ENCODE measurements at places on chromosomes 12 and 14.

DNA sequence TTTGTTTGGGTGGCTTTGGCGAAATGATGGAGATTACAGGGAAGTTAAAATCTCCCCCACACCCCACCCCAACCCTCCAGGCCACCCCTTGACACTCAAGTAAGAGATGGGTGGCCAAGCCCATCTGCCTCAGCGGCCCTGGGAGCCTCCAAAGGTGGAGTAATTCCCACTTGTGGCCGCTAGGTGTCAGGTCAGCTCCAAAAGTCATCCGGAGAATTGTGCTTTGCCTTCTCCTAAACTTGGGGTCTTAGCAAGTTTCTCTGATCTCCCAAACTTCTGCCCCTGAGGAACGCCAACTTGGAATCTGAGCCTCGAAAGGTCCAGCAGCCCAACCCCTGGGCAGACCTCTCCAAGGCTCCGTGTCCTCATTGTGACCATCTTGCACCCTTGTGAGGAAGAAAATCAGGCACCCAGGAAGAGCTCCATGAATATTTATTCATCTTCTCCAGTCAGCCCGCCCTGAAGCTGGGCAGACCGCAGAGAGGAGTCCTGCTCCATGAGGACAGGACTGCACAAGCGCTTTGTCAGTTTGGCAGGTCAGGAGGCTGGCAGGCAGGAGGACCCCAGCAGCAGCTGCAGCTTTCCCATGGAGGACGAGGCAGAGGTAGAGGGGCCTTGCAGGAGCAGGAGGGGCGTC is 46.7 kb downstream of the LRRC74A start:
- DNase-seq: peak; percentile 78

GRCh38 chr12:103672401-103673119 is 85.5 kb downstream of the STAB2 start:
- DNase-seq: no peak

DNA sequence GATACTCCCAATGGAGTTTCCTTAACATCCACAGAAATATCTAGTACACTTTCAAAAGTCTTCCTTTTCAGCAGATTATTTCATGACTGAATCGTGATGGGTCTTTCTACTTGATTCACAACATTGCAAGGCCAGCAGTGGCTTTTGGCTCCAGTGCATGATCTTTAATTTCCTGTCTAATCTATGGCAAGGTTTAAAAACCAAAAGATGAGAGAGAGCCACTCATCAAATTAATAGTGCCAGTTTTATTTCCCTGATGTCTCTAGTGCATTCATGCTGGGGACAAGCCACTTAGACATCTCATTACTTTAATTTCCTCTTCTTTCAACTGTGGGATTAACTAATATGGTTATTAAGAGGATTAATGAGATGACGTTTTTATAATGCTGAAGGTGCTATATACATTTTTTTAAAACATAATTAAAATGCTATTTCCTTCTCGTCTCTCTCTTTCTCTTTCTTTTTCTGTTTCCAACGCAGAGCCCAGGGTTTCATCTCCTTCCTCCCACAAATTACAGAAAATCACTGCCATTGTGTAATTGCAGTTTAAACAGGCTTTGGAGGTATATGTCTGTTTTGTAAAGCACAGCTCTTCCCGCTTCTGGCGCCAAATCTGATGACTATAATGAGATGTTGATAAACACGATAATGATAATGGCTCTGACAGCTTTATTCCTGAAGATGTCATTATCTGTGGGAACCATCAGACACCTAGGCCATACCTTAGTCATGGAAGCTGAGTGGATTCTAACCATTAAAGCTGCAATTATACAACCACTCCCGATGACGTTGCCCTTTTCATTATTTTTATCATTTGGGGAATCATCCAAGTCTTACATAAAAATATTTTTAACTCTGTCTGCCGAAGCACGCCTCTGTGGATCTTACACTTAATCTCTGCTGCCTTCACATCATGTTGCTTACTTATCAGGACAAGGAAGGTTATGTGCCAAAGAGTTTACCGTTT is 103.1 kb upstream of the PPM1H start:
- DNase-seq: no peak

DNA sequence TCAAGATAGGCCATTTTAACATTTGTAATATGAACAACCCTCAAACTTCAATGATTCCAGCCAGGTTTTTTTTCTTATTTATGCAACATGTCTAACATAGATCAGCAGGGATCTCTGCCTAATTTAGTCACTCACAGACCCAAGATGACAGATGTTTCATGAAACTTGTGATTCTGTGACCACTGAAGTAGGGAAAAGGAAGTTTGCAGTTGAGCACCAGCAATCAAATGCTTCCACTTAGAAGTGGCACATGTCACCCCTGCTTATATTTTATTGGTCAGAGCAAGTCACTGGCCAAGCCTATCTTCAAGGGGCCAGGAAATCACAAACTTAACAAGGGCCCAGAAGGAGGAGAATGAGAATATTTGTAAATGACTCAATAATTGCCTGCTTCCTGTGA is 150.6 kb downstream of the BCAT1 start:
- no peak for DNase-seq

DNA sequence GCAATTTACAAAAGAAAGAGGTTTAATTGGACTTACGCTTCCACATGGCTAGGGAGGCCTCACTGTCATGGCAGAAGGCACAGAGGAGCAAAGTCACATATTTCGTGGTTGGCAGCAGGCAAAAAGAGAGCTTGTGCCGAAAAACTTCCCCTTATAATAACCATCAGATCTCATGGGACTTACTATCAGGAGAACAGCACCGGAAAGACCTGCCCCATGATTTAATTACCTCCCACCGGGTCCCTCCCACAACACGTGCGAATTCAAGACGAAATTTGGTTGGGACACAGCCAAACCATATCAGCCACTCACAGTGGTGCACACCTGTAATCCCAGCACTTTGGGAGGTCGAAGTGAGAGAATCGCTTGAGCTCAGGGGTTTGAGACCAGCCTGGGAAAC is 68.5 kb downstream of the FBXL14 start:
- DNase-seq: no peak

DNA sequence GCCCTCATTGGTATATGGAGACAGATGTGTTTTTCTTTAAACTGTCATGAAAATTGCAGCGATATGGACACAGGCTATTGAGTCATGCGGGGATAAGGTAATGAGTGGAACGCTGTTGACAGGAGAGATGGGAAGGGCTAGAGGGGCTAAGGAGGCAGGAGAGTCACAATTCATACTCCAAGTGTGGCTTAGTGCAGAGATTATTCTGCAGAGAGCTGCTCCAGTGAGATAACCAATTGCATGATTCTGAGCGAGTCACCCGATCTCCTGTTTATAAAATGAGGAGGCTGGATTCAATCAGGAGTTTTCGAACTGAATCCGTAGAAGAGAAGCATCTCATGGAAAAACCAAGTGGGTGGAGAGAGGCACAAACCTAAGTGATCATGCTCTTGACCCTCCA is 106.4 kb upstream of the PLEKHG7 start:
- no peak for DNase-seq

- DNase-seq: peak; percentile 92
Observed at GRCh38 chr14:102819176-102819628, 42.0 kb downstream of the TRAF3 start.

GRCh38 chr14:101862177-101862576 is 100.7 kb downstream of the PPP2R5C start:
- no peak for DNase-seq

DNA sequence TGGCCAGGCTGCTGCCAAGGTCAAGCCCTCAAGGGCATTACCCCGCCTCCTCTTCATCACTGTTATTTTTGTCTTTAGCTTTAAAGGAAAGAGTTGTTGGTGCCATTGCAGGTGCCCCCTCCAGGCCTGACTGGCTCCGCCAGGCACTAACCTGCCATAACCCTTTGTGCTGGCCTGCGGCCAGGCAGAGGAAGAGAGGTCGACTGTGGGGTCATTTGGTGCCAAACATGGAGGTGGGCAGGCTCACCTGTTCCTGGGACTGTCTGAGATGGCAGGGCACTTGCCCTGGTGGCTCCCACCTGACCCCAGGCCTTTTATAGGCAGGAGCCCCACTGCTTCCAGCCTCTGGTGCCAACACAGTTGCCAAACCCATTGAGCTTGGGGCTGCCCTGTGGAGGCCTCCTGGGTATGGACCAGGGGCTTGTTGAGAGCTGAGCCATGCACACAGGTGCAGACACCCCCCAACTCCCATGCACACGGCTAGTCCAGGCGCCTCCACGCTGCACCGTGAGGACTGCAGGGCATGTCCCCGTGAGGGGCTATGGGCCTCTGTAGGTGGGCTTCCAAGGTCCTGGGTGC is 29.4 kb upstream of the PLD4 start:
- no peak for DNase-seq

- DNase-seq: no peak
Observed at GRCh38 chr12:47190905-47191304, 111.1 kb upstream of the AMIGO2 start.

DNA sequence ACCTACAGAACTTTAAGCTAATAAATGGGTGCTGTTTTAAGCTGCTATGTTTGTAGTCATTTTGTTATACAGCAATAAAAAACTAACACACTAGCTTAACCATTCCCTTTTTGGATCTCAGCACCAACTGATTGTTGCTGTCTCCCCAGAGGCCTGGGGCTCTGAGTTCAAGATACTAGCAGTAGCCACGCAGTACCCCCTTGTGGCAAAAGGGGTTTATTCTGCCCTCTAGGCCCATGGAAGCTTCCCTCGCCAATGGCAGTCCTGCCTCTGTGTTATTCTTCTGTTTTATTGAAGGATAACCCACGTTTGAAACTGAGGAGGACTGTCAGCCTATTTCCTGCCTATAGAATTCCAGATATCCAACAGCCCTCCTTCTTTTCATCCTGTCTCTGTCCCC is 455.3 kb upstream of the ATP2B1 start:
- peak; percentile 20 for DNase-seq

DNA sequence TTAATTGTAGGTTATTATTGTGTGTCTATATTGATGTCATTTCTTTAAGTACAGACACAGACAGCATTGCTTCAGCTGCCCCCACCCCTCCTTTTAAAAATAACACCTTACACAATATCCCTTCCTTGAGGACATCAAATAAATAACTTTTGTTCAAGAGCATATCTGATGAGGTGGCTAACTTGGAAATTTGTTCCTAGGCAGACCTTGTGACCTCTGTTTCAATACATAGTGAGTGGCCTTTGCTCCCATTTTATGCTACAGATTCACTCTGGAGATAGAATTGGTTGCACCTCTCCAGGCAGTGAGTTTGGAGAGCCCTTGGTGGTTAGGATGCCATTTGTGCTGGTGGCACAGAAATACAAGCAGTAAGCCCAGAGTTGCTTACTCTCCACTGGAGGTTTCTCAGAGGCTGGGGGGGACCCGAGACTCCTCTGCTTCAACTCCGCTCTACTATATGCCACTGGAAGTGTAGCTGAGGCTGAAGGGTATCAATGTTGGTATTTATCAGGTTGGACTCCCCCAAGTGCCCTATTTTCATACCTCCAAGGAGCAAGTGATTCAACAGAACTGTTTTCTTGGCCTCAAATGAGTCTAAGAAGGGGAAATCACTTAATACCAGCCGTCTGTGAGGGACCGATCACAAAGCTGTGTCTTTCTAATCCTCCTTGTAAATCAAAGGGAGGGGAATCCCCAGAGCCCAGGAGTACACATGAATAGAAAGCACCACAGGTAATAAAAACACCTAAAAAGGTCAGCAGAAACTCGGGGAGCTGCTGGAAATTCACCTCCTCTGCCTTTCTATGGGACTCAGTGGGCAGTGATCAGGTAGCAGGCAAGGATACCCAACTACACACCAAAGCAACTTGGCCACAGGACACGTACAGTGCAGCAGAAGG is 463.1 kb downstream of the RAD51B start:
- peak; percentile 31 for DNase-seq

GRCh38 chr14:54564071-54564867 is 2.7 kb upstream of the SAMD4A start:
- DNase-seq: no peak

DNA sequence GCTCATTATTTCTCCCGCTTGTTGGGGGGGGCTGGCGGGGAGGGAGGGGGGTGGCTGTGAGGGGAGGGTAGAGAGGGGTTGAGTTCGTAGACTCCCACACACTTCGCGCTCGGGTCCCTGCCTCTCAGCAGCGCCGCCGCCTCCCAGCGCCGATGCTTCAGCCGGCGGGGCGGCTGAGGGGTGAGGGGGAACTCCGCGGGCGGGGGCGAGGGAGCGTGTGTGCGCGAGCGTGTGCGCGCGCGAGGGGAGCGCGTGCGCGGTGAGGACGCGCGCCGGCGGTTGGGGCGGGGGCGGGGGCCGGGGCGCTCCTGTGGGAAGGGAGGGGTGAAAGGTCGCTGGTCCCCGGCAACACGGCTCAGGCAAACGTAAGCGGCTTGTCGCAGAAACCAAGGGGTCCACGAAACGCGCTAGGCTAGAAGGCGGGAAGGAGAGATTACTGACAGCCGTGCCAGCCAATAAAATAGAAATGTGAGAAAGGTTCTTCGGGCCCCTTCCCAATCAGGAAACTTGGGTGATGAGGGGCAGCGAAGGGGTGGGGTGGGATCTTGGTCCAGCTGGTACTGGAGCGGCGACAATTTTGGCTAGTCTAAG is 343 bp upstream of the NOVA1 start:
- DNase-seq: peak; percentile 8

- DNase-seq: no peak
Observed at GRCh38 chr12:75945581-75945980, 86.0 kb downstream of the PHLDA1 start.

- no peak for DNase-seq
Observed at GRCh38 chr14:83006121-83006670, 1472.5 kb upstream of the SEL1L start.

GRCh38 chr12:106901276-106901675 is 54.4 kb upstream of the TMEM263 start:
- DNase-seq: no peak

DNA sequence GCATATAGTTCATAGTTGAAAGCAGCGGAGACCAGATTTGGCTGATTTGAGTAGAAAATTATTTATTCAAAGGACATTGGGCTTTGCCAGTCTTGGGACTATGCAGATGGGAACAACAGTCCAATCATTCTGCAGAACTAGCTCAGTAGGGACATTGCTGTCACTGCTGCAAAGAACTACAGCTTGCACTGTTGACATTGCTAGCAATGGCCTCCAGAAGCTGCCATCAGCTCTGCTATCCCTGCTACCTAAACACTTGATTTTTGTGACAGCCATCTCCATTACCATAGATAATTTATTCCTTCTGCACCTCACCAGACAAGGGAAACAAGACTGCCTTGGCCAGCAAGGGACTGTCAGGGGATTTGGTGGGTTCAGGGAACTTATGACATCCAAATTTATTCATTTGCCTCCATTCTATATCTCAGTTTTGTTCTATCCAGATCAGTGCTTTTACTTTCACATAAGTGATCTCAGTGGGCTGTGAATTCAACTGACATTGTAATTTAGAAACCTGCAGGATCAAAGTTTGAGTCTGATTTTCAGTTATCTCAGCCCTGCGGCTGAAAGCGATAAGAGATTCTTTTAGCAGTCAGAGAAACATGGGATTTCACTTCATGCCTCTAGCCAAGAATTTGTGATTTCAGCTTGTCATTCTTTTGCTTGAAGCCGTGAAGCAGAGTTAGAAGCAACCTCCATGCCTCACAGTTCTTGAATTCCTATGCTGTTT is 136.7 kb upstream of the FBXO33 start:
- no peak for DNase-seq

DNA sequence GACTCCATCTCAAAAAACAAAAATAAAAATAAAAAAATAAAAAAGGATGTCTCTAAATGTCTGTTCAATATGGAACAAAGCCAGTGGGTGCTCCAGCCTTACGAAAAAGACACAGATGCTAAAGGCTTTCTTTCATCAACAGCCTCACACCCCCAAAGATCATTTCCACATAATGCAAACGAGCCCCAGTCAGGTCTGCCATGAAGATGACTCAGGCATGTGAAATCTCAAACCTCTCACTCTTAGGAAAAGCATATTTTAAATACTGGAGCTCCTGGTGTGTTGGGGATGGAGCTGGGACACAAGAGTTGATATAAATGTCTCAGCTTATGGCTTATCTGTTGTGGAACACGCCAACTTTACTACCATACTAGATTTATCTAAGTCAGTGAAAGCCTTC is 49.9 kb upstream of the PLXNC1 start:
- DNase-seq: no peak
